ENCODE measurements at places on chromosomes 3 and 15.
A peak's percentile ranks its signal among the peaks of the same experiment; 100 is the strongest.

GRCh38 chr3:157175691-157176507 is 16.0 kb upstream of the CCNL1 start:
- no peak for DNase-seq

GRCh38 chr3:184241447-184242296 is 7.1 kb downstream of the ALG3 start:
- no peak for DNase-seq

- no peak for DNase-seq
Observed at GRCh38 chr15:75599401-75599800, 20.3 kb upstream of the PTPN9 start.

DNA sequence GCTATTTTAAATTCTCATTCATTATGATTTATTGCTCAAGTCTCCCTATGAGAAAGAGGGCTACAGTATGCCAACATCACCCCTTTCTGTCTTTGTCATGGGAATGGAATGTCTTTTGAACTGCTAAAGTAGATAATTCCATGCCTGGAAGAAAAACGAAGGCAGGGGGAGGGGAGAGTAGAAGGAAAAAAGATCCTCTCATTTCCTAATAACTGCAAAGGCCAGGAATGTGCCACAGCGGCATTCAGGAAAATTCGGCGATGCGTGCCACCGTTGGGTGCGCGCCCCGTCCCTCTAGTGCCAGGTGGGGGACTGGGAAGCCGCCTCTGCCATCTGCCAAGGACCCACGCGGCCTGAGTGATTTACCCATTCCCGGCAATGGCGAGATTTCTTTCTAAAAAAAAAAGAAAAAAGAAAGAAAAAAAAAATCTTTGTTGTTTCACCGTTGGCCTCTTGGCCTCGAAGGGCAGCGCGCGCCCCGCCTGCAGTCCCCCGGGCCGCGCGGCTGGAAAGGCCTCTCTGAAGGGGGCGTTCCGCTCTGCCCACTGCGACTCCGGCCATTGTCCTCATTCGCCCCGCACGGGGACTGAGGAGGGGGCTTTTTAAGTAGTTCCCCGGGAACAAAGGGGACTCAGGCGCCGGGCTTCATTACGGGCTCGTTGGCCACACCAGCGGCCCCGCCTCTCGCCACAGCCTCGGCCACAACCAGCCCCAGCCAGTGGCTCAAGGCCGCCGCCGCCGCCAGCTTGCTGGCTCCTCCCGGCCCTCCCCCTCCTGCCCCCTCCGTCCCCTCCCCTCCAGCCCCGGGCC is 54.5 kb downstream of the CPN2 start:
- peak; percentile 96 for DNase-seq

GRCh38 chr3:72177075-72178050 is 392.4 kb upstream of the PROK2 start:
- DNase-seq, result no peak

GRCh38 chr3:17407576-17407975 is 334.9 kb downstream of the TBC1D5 start:
- DNase-seq, result no peak

DNA sequence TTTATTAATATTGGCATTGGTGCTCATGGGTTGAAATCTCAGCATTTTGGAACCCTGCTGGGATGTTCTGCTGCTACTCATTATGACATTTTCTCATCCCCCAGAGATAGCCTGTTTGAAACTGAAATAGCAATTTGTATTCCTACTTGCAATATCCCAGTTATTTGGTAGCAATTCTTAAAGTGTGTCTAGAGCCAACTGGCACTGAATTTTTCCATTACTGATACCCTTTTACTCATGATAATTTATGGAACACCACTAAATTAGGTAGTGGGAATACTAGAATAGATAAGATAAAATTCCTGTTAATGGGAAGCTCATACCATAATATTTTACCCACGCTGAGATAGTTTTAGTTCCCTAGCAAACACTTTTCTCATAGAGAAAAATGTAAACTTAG is 309.3 kb downstream of the SV2B start:
- no peak for DNase-seq

DNA sequence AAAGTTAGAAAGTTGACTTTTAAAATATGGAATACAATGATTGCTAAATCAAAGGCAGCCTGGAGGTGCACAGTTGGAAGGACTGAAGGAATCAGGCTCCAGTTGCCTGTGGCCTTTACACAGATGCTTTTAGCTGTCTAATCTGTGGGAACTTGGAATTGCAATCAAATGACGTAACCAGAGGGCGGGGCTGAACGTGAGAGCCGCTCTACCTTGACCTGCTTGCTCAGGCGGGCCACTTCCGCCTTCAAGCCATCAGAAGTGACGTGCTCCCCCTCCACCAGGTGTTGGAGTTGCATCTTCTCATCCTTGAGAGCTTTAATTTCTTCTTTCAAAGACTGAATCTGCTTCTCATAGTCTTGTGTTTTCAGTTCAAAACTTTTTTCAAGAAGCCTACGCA is 37.7 kb upstream of the GNB5 start:
- no peak for DNase-seq

GRCh38 chr3:59341459-59341858 is 291.6 kb upstream of the CFAP20DC start:
- no peak for DNase-seq

- no peak for DNase-seq
Observed at GRCh38 chr15:92963794-92964193, 63.7 kb downstream of the CHD2 start.

GRCh38 chr3:40128166-40128565 is 181.3 kb upstream of the EIF1B start:
- DNase-seq, result no peak

- no peak for DNase-seq
Observed at GRCh38 chr15:77367631-77368030, 52.3 kb downstream of the PEAK1 start.

DNA sequence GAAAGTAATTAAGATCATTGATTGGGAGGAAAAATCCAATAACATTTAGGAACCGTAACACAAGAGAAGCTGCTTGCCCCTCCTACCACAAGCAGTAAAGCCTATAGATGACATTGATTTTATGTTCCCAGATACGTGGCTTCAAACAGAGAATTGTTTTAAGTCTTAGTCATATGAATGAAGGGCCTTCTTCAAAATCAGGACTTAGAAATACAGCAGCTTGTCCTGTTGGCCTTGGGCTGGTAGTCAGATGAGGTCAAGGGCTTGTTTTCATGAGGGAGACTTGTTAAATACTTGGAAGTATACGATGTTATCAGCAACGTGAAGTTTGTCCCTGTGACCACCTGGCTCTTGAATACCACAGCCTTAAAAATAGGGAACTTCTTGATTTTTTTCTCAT is 114.4 kb downstream of the VGLL4 start:
- no peak for DNase-seq

DNA sequence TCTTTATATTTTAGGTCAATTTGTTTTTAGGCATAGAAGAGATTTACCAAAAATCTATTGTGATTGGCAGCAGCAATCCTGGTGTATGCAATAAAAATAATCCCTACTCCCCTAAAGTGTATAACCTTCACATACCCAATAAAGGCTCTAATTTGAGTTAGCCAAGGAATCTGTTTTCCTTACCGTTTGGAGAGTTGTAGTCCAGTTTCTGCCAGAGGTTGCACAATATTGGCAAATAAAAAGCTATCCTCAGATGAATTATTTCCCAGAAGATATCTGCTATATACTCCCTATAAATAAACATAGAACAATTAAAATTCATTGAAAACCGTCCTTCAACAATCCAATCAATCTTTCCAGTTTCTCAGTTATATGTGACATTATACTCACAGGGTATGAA is 31.1 kb downstream of the ACKR4 start:
- no peak for DNase-seq

DNA sequence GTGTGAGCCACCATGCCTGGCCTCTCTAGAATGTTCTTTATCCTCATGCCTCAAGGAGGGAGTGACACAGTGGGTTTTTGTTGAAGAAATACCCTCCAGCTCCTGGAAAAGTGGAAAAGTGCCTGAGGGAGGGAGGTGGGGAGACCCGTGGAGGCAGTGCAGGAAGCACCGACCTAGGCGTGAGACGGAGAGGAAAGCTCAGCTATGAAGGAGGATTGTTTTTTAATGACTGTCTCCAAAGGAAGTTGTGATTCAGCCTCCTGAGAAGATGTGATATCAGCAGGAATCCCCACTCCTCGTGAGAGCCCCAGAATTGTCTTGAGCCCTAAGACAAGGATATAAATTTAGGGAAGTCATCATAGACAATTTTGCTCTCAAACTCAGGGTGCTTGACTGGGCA is 21.7 kb downstream of the RPLP1 start:
- no peak for DNase-seq

DNA sequence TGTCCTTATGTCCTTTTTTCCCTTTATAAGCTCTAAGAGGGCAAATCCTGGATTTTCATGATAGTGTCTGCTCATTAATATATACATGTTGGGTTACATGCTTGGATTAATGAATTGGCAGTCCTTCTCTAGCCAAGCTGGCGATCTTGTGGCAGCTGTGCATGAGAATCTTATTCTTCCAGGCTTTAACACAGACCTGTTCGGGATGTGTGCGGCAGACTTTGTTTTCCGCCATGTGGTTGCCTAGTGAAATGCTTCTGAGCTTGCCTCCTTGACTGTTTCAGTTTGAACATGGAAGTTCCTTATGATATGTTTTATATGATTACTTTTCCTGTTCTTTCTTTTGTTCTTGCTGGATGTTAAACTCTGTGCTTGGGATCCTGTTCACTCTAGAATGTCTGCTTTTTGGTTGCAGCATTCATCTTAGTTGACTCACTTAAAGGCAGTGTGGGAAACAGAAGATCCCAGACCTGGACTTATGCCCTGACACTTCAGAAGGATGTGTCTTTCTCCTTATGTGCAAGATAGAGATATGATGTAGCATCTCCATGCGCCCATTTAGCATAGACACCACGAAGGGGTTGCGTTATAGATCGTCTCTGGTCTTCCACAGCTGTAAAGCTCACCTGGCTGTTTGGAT is 7.2 kb downstream of the CHCHD6 start:
- DNase-seq, result no peak

DNA sequence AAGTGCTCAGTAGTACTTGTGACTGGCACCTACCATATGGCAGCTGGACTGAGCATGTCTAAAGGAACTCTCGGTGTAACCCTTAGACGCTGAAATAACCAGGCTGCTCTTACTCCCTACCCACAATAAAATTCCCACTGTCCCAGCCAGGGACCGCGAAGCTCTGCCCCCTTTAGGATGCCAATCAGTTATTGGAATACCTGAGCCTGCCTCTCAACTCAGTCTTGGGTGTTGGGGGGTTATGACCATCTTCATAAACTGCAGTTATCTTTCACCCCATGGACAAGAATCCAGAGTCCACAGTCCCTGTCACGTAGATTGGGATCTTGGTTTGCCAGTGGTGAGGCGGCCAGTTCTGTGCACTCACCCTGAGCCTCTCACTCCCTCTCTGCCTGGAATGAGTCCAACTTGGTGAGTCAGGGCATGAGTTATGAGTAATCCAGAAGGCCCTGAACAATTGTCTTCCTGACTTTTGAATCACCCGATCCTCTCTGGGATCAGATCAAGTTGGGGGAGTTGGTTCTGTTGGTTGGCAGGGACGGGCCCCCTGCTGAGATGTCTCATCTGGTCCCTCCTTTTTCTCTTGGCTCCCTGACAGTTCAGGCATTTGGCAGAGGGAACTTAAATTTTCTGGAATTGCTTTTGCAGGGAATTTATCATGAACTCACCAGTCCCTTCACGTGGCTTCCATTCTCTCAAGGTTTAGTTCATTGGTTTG is 120.1 kb upstream of the UBE2E1 start:
- peak; percentile 89 for DNase-seq

DNA sequence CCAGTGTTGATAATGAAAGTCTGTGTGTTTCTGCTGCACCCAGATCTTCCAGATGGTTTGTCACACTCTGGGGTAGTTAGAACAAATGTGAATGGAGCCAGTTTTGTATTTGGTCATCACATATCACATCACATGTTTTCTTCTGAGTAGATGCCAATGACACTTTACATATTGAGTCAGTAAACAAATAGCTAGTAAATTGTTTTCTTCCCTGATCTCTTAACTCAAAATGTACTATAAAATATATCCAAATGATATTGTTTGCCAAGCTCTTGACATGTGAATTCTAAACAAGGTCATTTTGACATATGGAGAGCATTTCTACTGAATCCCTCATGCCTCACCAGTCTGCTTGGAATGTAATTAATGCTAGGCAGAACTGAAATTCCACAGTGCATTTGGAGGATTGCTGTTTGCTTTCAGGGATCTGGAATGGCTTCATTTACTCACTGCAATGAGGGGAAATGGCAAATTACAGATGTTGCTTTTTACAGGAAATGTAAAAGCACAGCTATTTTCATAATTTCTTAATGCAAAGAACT is 45.0 kb downstream of the PDHB start:
- peak; percentile 70 for DNase-seq

DNA sequence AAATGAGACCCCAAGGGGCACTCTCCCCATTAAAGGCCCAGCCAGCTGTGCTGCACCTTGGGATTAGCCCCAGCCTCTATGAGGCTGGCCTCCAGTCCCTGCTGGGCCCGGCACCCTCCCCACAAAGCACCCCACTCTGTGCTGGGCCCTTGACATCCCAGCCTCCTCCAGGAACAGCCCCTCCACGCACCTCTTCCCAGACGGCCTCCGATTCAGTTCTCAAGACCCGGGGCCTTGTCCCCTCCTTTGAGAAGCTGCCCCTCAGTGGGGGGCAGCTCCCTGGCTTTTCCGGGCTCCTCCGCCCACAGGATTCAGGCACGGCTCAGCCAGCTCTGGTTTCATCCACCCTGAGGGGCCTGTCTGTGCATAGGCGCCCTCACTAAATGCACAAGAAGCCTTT is 144.1 kb downstream of the LRRK1 start:
- no peak for DNase-seq

- peak; percentile 69 for DNase-seq
Observed at GRCh38 chr3:124063197-124063909, 71.4 kb upstream of the ROPN1 start.

- DNase-seq, result no peak
Observed at GRCh38 chr3:87351937-87352336, 75.6 kb upstream of the POU1F1 start.

- DNase-seq, result peak; percentile 92
Observed at GRCh38 chr3:172658344-172659245, 52.3 kb downstream of the NCEH1 start.

GRCh38 chr3:164326714-164327113 is 751.6 kb downstream of the SI start:
- DNase-seq, result no peak

- DNase-seq, result no peak
Observed at GRCh38 chr3:158712443-158712842, 19.8 kb downstream of the RARRES1 start.

GRCh38 chr3:78863306-78864203 is 904.2 kb downstream of the ROBO1 start:
- no peak for DNase-seq

DNA sequence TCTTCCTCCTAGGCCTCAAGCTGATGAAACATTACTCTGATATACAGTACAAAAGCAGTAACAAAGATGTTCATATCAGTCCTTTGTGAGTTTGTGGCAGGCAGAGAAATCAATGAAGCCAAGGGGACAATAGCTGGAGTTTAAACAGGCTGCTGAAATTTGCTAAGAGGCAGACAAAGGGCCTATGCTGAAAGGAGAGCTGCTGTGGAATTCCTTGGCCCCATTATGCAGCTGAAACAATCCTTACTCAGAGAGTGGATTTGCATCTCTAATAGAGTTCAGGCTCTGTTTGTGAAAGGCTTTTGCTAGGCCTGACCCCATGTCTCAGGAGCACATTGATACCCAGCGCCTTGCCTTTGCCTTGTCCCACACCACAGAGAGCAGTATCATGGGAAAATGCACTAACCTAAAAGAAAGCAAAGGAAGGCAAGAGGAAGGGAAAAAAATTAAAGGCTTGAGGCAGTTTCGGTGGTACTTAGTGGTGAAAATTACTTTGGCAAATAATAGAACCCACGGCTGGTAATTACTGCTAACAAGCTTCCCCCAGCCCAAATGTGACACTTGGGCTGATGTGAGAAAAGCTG is 195.0 kb upstream of the EPHA3 start:
- DNase-seq, result no peak

- DNase-seq, result peak; percentile 20
Observed at GRCh38 chr15:52528564-52529340, at the start of gene MYO5A. TSS of gene MYO5A (minus strand) at chr15:52528880. CDS start at chr15:52528806, 74 bp downstream.
